Posterior cingulate gyrus (tissue), 11 donors: ENCODE measurements at places on chromosomes 4 and X.

- DNase-seq, result no peak
Observed at GRCh38 chrX:46959985-46960700, 47.9 kb downstream of the JADE3 start.

DNA sequence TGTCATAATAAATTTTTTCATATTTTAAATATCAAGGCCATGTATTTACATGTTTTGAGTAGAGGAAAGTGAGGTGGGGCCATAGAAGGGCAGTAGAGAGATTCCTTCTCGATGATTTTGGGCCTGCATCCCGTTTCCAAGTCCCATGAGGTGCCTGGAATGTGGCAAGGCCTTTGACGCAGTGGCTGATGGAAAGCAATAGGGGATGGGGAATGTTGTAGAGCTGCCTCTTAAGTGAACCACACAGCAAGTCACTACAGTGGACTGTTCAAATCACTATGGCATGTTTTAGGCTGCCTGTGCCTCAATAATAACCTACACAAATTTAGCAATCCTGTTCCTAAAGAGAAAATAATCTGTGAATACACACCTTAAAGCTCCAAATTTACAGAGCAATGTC lies 48.3 kb downstream of the ANXA5 start:
- no peak for DNase-seq

- no peak for DNase-seq
Observed at GRCh38 chr4:62513306-62513705, 1313.2 kb downstream of the ADGRL3 start.

- DNase-seq, result no peak
Observed at GRCh38 chrX:46624090-46624786, 50.7 kb downstream of the CHST7 start.

DNA sequence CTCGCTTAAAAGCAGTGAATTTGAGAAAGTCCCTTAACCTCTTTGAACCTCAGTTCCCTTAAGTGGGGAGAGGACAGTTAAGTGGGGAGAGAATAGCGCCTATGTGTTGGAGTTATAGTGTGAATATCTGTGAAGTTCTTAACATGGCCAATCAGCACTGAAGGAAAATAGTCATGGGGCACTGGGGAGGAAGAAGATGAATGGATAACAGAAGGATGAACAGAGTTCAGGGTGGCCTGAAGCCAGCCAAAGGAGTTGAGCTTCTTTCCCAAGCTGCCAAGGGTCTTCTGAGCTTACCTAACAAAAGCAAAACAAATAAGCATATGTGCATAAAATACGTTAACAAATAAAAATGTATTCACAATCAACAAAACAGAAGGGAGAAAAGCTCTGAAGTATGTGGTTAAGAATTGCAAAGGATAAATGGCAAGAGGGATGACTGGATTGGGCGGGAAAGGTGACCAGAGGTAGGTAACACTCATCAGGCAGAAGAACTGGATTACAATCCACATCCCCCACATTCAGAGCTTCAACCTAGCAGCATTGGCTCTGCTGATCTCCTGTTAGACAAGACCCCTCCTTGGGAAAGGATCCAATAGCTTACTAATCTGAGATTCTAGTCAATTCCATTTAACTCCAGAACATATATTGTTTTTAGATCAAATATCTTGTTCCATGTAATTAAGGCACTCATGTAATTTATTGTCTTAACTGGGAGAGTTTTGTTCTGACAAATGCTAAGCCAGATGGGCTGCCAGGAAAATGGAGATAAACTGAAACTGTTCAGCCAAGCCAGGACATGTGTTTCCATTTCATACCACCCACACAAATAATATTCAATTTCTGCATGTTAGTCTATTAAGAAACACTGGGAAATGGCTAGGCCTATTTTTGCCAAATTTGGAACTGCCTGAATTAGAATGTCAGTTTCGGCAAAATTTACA lies 221.2 kb downstream of the LDB2 start:
- no peak for DNase-seq

GRCh38 chr4:183936574-183937345 lies 31.7 kb downstream of the STOX2 start:
- no peak for DNase-seq

- peak; percentile 44 for DNase-seq
Observed at GRCh38 chrX:74382613-74383012, 38.7 kb upstream of the SLC16A2 start.

GRCh38 chrX:154098551-154098950 lies 1.0 kb upstream of the MECP2 start:
- no peak for DNase-seq

- DNase-seq, result no peak
Observed at GRCh38 chr4:65773636-65774035, 103.3 kb upstream of the EPHA5 start.

DNA sequence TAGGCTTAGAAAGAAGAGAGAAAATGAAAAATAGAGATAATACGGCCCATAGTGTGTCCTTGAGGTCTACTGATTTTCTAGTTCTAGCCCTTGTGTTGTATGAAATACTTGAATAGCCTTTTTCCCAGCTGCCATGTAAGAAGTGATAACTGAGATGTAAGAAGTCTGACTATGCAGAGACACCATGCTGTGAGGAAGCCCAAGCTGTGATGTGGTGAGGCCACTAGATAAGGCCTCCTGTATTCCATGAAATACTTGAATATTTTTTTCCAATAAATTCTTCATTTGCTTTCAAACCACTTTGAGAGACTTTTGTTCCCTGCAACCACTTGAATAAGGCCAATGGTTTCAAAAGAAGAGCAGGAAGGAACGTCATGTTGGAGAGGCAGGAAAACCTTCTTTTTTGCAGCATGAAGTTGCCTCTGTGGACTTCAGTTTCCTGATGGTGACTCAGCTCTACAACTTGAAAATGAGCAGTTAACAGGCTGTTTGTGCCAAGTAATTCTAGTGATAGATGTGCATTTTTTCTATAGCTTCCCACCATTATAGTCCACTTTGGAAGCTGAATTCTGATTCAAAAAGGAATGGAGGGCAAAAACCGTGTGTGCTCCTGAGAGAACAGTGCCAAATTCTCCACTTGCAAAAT lies 25.5 kb upstream of the FAM9C start:
- DNase-seq, result no peak

DNA sequence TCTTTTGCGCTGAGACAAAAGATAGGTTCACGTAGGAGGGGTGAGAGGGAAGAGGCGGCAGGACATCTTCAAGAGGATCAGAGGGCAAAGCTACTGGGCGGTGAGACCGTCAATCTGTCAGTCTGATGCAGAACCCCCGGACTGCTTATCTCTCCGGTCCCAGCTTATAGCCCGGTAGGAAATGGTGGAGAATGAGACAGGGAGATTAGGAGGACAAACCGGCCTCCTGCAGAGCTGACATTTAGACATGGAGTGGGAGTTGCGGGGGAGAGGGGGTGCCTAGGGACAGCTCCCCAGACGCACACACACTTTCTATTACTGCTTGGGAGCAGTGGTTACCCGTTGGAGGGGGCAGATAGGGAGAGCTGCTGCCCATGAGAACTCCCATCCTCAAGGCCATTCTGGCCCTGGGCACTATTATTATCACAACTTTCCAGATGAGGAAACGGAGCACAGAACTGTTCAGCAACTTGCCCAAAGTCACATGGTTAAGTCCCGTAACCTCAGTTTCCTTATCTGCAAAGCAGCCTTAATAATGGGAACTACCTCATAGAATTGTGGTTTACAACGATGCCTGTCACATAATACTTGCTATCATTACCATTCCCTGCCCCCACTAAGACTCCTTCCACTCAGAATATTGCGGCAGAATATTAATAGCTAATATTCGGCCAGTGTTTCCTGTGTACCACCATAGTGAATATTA lies 1.1 kb upstream of the HDAC6 start:
- no peak for DNase-seq

DNA sequence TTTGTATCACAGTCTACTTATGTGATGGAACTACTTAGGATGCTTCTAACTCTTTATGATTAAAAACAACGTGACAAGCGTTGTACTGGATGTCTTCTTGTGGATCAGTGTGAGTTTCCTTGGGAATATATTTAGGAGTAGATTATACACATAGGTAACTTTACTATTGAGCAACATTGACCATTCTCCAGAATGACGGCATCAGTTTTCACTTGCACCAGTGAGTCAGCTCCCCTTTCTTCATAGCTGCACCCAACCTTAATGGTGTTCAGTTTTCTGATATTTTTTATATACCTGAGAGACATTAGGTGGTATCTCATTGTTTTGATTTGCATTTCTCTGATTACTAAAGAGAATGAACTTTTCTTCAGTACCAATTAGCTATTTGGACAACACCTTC lies 343.9 kb downstream of the ADGRL3 start:
- DNase-seq, result no peak

DNA sequence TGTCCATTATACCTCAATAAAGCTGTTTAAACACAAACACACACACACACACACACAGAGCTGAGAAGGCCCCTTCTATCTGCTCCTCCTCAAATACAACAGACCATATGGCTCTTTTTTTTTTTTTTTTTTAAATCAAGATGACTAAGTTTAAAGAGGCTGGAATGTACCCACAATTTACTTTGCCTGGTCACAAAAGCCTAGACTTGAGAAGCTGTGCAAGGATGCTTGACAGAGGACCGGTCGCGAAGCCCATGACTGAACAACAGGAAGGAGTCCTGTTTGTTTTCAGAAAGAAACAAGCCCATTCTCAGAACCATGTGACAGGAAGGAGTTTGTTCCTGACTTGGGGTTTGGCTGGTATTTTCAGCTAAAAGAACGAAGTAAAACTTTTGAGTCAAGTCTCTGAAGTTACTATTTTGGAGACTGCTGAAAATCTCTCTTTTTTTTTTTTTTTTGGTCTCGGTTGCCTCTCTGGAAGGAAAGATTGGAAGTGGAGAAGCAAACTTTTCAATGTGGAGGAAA lies 650.9 kb upstream of the TENM3 start:
- no peak for DNase-seq

DNA sequence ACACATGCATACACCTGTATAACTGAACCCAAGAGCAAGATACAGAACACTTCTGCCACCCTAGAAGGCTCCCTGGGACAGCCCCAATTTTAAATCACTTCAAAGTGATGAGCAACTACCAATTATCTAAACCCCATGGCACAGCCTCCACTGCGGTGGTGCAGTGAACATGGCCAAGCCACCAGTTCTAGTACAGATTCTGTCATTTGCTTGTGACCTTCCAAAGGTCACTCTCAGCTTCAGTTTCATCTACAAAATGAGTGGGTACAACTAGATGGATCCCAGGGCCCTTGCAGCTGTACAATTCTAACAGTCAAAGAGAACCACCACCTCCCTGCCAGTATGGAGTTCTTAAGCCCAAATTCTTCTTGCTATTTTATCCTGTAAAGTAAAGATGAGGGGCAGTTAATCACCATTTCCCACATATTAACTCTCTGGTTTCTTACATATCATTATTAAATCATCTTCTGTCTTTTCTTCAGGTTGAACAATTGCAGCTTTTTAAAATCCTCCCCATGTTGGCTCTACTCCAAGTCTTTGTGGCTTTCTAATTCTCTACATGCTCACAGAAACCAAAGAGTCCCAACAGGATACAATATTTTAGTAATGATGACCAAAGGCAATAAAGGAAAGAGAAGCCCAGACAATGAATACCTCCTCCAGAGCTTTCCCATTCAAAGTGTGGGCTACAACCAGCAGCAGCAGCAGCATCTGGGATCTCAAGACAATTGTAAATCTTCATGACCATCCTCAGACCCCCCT lies 39.0 kb upstream of the GPM6B start:
- DNase-seq, result no peak

DNA sequence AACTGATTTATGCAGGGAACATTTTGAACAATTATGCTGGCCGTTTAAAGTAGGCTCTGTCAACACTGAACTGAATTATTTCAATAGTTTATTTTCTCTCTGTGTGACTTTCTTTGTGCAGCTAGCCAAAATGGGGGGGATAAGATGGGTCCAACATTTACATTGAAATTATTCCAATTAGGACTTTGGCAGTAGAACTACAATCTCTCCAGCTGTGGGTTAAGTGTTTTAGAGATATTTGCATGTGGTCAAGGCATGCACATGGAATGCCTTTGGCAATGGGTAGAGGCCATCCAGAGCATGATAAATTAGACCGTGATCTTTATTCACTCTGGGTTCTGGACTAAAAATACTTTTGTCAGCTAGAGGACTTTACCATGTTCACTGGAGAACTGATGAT lies 107.9 kb upstream of the ELOVL6 start:
- no peak for DNase-seq

GRCh38 chr4:4994312-4995097 lies 24.8 kb downstream of the CYTL1 start:
- DNase-seq, result no peak

DNA sequence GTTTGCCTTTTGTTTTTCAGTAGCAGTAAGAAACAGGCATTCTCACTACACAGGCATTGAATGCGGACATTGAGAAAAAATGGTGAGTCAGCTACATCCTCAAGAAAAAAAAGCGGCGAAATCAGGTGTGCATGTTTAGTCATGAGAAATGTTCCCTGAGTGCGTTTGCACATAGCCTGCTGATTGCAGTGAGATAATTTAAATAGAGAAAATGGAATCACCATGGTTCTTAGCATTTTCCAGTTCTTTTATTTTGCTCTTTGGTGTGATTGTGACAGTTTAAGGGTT lies 54.1 kb upstream of the CLDN34 start:
- DNase-seq, result no peak

DNA sequence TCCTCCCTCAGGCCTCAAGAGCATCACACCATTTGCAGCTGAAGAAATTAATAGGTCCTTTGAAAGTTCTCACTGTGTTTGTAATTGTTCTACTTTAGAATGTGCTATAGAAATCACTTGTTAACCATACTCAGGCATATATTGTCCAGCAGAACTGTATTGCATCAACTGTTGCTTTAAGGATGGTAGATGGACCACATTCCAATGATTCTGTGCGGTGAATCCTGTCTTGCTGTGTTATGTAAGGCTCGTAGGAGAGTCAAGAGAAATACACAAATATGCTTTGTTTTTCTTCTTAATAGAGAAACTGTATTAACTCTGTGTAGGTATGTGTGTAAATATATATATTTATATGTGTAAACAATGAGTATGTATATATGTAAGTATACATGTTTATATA lies 6.3 kb upstream of the ADGRA3 start:
- DNase-seq, result no peak

DNA sequence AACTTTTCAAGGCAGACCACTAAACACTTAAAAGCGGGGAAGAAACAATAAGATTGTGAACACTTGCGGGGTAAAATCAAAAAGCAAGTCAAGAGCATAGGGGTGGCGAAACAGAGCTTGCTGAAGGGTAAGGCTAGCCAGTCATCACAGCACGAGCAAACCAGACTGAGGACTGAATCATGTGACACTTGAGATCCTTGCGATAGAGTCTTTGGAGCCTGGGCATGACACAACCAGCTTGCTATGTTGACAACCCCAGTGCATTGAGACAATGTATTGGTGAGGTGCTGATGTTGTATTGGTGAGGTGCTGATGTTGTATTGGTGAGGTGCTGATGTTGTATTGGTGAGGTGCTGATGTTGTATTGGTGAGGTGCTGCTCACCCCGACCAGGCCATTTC lies 72.3 kb downstream of the SLIT2 start:
- DNase-seq, result no peak

DNA sequence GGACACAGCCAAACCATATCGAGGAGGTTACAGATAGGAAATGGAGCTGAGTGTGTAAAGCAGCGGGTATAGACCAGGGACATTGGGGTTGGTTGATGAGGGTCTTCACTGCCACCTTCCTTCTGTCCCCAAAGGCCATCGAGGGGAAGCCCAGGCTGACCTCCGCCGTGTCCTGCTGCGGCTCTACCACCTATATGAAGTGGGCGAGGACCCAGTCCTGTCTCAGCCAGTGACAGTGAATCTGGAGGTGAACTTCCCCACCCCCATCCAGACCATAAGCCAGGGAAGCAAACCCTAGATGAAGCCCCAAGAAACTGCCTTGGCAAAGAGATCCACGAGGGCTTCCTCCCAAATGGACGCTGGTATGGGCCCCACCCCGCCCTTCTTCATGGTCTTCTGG lies 23.2 kb upstream of the MRFAP1 start:
- DNase-seq, result no peak
